Thymus (tissue), 14 donors: ENCODE measurements at places on chromosomes 13 and 19.

DNA sequence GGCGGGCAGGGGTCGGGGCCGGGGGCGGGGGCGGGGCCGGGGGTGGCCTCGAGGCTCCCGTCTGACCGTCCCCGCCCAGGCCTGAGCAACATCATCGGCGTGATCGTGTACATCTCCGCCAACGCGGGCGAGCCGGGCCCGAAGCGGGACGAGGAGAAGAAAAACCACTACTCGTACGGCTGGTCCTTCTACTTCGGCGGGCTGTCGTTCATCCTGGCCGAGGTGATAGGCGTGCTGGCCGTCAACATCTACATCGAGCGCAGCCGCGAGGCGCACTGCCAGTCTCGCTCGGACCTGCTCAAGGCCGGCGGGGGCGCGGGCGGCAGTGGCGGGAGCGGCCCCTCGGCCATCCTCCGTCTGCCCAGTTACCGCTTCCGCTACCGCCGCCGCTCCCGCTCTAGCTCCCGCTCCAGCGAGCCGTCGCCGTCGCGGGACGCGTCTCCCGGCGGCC is 9.4 kb upstream of the CACNG6 start:
- DNase-seq = no peak

DNA sequence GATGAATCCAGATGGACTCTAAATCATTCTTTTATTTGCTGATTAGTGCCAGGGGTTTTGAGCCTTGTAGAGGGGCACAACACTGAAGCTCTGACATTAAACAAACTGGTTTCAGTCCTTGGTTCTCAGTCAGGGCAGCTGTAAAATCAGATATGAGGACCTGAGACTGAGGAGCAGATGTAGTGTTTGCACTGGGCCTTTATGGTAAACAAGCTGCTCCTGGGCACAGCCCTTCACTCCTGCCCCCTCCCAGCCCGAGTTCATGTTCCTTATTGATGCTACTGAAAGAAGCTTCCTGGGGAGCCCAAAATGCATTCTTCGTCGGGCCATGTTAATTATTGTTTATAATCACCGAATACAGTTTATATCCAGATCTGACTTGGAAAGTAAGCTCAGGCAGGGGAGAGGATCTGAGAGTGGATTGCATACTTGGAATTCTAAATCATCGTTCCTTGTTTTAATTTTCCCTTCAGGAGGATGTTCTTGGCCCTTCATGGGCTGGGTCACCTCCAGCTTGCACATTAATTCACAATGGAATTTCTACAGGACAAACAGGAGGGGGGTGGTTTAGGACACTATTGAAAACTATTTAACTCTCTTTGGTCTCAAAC is 213.5 kb downstream of the FGF9 start:
- no peak for DNase-seq

DNA sequence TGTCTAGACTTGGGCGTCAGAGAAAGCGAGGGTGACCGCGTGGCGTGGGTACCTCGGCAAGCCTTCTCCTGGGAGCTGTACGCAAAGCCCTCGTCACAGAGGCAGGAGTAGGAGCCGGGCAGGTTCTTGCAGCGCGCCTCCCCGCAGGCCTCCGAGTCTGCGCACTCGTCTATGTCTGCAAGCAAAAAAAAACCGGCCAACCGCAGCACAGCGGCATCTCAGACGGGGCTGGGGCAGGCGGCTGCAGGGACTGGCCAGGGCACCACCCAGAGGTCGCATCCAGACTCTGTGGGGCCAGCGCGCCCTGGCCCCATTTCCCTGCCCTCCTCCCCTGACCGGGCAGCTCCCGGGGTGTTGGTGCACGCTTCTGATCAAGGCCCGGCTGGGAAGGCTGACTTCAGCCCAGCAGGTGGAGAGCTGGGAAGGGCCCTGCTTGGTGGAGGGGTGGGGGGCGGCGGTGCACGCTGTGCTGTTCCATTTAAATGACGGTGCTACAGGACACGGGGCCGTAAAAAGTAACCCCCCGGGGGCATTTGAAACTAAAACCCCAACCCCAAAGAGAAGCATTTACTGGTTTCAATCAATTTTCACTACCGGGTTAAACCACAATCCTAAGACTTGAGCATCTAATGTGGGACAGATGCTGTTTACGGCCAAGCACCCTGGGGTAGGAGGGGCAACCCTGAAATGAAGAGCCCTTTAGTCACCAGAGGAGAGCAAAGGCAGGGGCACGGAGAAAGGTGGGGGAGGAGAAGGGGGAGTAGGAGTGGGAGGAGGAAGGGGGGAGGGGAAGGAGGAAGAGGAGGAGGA is 28.2 kb downstream of the GAS6 start:
- no peak for DNase-seq

DNA sequence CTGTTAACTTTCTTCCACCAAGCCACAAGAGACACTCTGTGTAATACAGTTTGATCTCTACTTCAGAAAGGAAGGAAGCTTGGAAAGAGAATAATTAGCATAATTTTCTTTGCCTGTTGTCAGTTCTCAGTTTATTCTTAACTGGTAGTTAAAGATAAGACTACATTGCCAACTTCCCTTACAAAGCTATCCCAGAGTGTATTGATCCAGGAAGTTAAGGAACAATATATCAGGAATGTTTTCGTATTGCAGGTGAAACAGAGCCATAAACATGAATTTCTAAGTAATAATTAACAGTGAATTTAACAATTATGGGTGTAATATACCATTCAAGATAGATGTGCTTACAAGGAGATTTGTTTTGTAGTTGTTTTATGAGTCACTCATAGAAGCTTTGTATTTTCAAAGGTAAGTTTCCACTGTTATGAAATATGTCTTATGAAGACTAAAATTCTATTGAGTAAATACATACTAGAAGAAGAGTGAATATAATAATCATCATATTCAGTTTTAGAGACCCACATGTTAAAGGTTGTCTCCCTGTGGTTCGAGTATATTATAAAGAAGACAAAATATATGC is 88.4 kb upstream of the KLF5 start:
- no peak for DNase-seq

GRCh38 chr13:27622102-27622820 is 569 bp downstream of the POLR1D start:
- no peak for DNase-seq

GRCh38 chr13:94186470-94186869 is 293.0 kb downstream of the DCT start:
- DNase-seq = no peak

GRCh38 chr13:75579529-75579928 is 29.9 kb downstream of the UCHL3 start:
- DNase-seq = no peak

GRCh38 chr13:92297971-92298942 is 899.8 kb downstream of the GPC5 start:
- DNase-seq = no peak

DNA sequence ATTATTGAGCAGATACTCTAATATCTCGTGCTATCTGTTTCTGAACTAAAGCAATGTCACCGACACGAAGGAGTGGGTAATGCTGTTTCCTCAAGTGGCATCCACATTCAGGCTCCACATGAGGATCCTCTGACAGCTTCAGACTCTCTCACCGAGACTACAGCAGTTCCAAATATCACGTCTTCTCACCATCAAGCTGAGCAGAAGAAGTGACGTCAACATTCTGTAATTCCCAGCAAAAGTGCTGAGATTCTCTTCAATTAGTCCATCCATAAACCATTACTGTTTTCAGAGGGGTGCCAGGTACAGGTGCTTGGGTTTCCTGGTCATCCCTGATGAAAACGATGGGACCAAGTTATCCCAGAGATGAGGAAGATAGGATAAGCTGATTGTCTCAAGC is 110.0 kb upstream of the DACH1 start:
- DNase-seq = no peak

GRCh38 chr19:38227287-38228004 is 3.4 kb upstream of the DPF1 start:
- DNase-seq = no peak

DNA sequence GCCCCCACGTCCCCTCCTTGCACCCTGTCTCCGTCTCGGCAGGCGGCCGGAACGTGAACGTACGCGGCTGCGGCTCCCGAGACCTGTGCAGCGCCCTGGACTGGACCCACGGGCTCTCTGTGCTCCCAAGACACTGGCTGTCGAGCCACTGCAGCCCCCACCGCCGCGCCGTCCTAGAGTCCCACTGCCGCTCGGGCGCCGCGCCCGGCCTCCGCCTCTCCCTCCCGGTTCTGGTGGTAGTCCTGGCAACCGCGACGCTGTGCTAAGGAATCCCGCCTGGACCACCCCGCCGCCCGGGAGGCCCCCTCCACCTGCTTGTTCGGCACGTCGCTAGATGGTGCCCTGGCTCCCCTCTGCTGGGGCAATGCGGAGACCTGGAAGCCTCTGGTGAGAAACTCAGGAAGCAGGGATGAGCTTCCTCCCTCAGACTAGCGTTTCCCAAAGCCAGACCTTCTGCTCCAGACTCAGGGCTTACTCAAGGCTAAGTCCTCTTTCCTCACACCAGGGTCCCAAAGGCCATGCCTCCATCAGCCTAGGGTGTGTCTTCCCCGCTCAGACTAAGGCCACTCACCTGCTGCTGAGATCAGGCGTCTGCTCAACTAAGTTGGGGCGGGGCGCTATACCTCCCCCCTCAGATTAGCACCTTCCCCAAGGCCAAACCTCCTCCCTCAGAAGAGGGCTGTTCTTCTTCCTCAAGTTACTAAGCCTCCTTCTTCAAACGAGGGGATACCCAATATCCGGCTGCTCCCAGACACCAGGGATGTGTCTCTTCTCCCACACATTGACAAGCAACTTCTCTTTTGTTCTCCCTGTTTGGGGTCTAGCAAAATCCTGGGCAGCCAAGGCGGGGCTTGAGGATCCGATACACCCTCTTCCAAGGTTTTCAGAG is 16.1 kb upstream of the IRGC start:
- no peak for DNase-seq

- DNase-seq = no peak
These were observed 148.9 kb downstream of the USP12 start for GRCh38 chr13:27022571-27023311.

- DNase-seq = no peak
These were observed 90.4 kb downstream of the TBC1D4 start for GRCh38 chr13:75391432-75392100.

GRCh38 chr19:18668252-18668631 is 15.2 kb upstream of the CRTC1 start:
- DNase-seq = no peak

DNA sequence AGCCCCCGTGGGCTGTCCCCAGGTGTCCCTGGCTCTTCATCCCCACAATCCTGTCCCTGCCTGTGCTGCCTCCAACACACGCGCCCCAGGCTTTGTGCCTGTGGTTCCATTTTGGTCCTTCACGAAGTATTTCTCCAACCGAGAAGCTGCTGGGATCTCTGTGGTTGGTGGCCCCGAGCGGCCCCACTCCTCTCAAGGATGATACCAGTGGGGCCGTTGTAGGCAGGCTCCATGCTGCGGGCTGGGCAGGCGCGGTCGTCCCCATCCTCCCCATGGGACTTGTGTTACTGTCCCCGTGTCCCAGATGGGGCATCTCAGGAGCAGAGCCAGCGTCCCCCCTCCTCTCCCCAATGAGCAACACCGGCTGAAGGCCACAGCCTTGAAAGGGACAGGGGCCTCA is 3.7 kb upstream of the ZNF554 start:
- no peak for DNase-seq

GRCh38 chr13:113963376-113963775 is 10.5 kb downstream of the C13orf46 start:
- no peak for DNase-seq

DNA sequence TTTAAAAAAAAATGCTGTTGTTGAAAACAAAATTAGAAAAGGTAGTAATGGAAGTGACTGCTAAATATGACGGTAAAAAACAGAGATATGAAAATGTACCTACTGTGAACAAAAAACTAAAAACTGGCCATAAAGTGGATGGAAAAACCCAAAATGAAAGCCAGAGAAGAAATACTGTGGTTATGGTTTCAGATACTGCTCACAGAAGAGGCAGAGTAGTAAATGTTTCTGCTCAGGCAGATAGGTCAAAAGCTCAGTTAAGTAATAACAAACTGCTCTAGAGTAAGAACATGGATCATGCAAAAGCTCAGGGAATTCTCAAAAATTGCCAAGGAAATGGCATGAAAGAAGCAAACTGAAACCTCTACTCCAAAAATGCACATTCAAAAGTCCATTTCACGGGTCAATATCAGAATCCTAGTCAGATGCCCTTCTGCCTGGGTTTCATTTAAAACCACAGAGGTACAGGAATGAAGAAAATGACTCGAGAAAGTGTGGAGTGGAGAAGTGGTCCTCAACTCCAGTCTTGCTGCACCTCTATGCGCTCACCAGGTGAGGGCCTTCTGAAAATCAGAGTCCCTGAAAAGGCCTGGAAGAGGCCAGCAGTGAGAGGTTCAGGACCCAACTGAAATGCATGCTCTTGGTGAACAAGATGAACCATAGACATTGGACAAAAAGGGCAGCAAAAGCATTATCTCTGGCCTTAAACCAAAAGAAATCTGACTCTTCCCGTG is 315.0 kb upstream of the SPRY2 start:
- no peak for DNase-seq

DNA sequence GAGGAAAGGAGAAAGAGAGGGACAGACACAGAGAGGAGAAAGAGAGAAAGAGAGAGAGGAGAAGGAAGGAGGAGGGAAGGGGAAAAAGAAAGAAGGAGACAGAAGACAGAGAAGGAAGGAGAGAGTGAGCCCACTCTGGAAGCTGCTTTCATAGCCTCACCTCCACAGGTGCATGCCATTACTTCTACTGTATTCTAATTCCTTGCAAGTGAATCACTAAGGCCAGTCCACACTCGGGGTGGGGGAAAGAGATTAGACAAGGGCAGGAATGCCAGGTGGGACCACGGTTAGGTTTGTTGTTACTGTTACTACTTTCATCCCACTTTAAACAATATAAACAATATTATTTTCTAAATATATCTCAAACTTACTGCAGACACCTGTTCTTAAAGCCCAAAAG is 684.5 kb upstream of the ARGLU1 start:
- no peak for DNase-seq

GRCh38 chr19:49497047-49497788 is 984 bp downstream of the RPS11 start:
- peak; percentile 66 for DNase-seq

DNA sequence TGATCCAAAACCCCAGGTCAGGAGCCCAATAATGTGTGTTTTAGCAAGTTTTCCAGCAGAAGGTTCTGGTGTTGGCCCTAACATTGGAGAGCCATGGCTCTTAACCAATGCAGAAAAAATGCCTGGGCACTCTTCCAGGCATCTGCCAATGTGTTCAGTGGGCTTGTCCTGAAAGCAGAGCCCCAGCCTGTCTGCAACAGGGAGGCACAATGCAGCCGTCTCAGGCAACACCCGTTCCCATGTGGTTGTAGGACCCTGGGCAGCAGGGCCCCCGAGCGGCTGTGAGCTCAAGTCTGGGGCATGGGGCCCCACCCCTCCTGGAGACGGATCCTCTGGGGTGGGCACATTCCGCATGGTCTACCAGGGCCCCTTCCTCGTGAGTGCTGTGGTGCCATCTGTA is 58.1 kb upstream of the SIAH3 start:
- no peak for DNase-seq

- DNase-seq = no peak
These were observed 38.7 kb downstream of the HTR2A start for GRCh38 chr13:46858163-46858562.

- no peak for DNase-seq
These were observed 344.6 kb upstream of the HTR2A start for GRCh38 chr13:47241446-47241845.

- DNase-seq = no peak
These were observed 21.5 kb downstream of the ELL start for GRCh38 chr19:18500376-18500775.

GRCh38 chr13:40452741-40453334 is 213.6 kb downstream of the FOXO1 start:
- DNase-seq = no peak
